Endothelial cell (in vitro differentiated cells): ENCODE measurements at places on chromosomes 5 and 9.

DNA sequence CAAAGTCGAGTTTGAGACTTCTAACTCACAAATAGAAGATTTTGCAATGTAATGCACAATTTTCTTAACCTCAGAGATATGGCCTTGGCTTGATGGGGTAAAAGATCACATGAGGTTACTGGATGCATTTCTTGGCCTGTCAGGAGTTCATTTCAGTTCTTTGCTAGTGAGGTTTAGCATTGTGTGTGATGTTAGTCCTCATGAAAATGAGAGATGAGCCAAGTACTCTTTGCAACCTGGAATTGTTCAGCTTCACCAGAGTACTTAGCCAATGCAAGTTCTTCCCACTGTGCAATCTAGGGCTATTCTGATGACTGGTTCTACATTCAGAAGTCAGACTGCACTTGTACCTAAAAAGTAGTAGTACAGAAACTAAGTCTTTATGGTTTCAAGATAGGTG lies 24.9 kb downstream of the GNAQ start:
- no peak for DNase-seq

GRCh38 chr5:95283761-95284571 lies 928 bp downstream of the MCTP1 start:
- DNase-seq = peak; percentile 47

DNA sequence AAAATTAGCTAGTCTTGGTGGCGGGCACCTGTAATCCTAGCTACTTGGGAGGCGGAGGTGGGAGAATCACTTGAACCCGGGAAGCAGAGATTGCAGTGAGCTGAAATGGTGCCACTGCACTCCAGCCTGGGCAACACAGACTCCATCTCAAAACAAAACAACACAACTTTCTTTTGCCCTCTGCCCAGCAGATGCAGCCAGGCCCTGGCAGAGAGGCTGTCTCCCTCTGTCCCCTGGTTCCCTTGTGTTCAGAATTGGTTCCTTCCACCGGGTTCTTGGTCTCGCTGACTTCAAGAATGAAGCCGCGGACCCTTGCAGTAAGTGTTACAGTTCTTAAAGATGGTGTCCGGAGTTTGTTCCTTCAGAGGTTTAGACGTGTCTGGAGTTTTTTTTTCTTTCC lies 30.2 kb upstream of the CEP72 start:
- DNase-seq = no peak

DNA sequence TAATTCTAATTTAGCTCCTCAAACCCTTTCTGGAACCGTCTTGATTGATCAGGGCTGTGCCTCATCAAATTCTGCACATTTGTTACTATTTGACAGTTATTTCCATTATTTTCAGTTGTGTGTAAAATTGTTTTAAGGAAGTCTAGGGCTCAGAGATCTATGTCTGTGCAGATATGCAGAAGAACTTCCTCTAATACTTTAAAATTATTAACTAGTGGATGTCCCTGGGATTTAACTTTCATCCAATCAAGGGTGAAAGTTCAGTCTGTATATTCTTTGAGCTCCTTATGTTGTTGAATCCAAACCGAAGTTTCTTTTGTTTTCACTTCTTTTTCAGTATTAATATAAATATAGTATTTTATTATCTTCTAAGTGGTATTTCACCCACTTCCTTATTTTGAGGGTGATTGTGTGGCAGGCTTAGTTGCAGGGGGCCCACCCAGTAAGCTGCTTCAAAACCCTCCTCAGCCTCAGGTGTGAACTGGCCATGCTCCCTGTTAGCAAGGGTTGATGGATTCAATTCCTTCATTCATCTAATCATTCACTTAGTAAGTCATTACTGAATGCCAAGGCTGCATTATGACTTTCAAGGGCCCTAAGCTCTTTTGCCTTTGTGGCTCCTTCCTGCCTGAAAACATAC lies 2.1 kb upstream of the CAMLG start:
- no peak for DNase-seq

DNA sequence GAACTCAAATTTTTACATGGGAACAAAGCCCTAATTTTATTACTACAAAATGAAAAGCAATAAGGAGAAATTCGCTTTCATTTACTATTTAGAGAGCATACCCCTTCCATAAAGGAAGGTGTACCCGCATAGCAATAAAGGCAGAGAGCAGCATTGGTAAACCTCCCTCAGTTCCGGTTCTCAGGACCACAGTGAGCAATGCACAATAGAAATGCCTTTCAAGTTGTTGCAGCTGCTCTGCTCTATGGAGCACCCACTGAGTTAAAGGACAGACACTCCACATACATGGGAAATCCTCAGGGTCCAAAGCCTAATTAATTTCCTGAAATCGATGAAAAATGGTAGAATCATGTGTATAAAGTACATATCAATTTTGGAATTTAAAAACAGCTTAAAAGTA lies 89.9 kb upstream of the MPDZ start:
- no peak for DNase-seq

DNA sequence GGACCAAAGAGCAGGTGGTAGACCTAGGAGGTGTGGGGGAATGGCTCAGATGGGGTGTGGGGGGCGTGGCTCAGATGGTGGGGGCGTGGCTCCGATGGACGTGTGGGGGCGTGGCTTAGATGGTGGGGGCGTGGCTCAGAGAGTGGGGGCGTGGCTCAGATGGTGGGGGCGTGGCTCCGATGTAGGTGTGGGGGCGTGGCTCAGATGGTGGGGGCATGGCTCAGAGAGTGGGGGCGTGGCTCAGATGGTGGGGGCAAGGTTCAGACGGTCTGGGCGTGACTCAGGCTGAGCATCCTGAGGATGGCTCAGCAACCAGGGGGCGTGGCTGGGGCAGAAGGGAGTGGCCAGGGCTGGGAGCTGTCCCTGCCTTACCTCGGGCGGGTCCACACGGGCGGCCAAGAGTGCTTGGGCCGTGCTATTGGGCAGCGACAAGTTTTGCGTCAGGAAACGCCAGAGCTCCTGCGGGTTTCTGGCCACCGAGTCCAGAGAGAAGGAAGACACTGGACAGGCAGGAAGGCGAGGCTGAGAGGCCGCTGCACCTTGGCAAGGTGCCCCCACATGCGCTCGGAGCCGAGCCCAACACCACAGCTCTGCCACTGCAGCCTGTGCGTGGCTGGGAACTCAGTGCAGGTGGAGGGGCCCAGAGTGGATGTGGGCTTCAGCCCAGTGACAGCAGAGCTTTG lies 5.9 kb downstream of the ABCA2 start:
- DNase-seq = no peak

- no peak for DNase-seq
Measured at GRCh38 chr5:74401946-74402320, 238.6 kb downstream of the ENC1 start.

DNA sequence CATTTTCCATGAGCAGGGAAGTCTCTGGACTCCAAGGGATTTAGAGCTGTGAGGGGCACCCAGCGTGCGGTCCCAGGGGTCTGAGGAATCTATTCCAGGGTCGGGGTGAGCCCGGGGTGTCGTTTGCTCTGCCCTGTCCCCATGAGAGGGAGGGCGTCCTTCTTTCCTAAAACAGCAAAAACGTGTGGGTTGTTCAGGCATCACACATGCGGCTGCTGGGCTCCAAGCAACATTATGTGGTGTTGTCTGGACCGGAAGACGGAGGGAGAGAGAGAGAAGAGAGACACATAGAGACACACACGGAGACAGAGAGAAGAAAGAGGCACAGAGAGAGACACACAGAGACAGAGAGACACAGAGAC lies 42.7 kb upstream of the COL5A1 start:
- DNase-seq = no peak
